ENCODE measurements at places on chromosomes 11 and 22. TPM values are rescaled to one million over a fixed set of nuclear protein-coding genes. Genes with fewer than 3 reads are reported as not detected.
A peak's percentile ranks its signal among the peaks of the same experiment; 100 is the strongest.

- DNase-seq, result no peak
Measured at GRCh38 chr11:44219830-44220796, 89.8 kb downstream of the ALX4 start.

The MMP27 gene
- total RNA-seq, result not detected

- DNase-seq, result no peak
Measured at GRCh38 chr22:41382610-41383009, 868 bp downstream of the TEF start.

GRCh38 chr11:45723397-45723796 is 58.0 kb upstream of the CHST1 start:
- DNase-seq, result no peak

The GRIA4 gene
- not detected for total RNA-seq

DNA sequence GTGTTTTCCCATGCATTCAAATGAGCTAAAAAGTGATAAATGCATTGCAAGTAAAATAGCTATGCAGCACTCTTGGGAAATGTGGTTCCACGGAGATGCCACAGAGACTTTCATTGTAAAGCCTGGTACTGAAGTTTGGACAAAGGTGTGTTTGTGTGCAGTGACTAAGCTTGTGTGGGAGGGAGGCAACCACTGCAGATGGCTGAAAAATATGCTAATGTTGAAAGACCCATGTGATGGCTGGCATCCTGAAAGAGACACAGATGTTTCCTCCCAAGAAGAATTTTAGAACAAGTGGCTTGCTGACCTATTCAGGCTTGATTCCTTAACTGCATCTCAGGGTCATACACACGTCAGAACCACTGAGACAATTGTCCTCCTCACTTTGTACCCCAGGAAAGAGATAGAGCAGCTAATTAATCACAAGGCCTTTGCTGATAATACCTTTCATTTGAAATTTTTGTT is 73.8 kb downstream of the FAM76B start:
- no peak for DNase-seq

- peak; percentile 67 for DNase-seq
Measured at GRCh38 chr11:14764579-14765527, 121.2 kb downstream of the PDE3B start.

The ACRV1 gene
- not detected for total RNA-seq

DNA sequence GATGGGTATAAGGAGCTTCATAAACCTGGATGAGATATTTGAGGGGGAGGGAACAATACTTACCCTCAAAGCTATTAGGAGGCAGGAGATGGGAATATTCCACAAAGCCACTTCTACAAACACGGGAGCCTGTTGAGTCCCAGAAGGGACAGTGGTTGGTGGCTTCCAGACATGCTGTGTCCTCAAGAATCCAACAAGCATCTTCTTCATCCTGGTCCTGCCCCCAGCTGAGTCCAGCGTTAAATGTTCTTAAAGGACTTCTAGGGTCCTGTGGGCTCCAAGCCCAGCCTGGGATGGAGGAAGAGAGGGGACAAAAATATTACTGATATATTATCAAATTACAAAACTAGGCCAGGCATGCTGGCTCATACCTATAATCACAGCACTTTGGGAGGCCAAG is 2.3 kb downstream of the CSKMT start:
- no peak for DNase-seq

DNA sequence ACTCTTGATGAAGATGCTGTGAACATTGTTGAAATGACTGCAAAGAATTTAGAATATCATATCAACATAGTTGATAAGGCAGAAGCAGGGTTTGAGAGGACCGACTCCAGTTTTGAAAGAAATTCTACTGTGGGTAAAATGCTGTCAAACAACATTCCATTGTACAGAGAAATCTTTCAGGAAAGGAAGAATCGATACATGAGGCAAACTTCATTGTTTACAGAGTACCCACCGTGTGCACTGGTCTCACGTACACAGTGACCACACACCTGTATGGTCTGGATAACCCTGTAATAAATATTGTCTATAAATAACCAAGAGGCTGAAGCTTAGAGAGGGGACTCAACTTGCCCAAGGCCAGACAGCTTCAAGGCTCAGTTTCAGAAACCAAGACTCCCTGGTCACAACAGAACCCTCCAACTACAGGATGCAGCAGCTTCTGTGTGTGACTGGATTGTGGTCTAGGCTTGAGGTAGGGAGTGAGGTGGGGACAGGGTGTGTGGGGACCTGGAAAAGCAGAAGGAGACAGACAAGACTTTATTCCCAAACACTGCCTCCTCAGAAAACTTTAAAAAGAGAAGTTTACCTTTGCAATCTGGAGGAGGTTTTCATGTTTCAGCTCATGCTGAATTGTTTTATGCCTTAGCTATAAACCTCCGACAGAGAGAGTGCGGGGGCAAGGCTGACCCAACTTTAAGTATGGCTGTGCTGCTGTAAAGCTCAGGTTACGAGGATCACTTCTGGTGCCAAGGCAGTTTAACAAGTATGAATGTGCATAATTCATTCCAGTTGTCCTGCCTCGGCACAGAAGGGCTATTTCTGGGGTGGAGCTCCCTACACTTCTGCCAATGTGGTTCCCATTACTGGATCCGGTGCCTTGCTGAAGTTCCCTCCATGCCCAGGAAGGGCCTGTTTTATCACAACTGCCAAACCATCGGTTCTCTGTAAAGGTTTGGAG is 372.6 kb upstream of the NARS2 start:
- DNase-seq, result no peak

- DNase-seq, result no peak
Measured at GRCh38 chr11:75639762-75640181, 29.1 kb downstream of the MAP6 start.

DNA sequence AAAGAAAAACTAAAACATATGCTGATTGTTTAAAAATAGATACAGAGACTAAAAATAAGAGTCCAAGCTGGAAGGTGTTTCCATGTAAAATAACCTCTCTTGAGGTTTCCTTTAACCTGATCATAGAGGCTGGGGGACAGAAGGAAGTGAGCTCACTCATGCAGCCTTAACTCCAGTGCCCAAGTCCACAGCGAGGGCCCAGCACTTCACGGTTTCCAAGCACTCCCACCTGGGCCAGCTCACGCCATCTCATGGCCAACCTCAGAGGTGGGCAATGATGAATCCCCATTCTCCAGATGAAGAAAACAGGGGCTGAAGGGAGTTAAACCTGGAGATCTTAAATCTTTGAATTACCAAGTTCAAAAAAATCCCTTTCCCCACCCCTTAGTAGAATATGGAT is 14.9 kb upstream of the TFIP11 start:
- DNase-seq, result no peak

The NLRP14 gene
- total RNA-seq, result not detected

GRCh38 chr11:45736424-45736823 is 68.5 kb upstream of the SLC35C1 start:
- DNase-seq, result no peak

The AIFM3 gene
- not detected for total RNA-seq

- DNase-seq, result no peak
Measured at GRCh38 chr11:70568814-70569617, 170.7 kb downstream of the CTTN start.

The SBF2 gene
- 20.4 TPM for total RNA-seq

The KRTAP5-7 gene
- total RNA-seq, result not detected

The HBG2 gene
- not detected for total RNA-seq

The DGCR2 gene
- 34.6 TPM for total RNA-seq

- no peak for DNase-seq
Measured at GRCh38 chr22:41687901-41688364, 734 bp downstream of the SNU13 start.

The TPBGL gene
- 0.43 TPM for total RNA-seq

The UPK3A gene
- total RNA-seq, result not detected

The TBC1D22A gene
- 43.4 TPM for total RNA-seq

The SLC29A2 gene
- 13.6 TPM for total RNA-seq

The HEPHL1 gene
- total RNA-seq, result not detected

All from natural killer cell treated with Interleukin-12 subunit alpha and Interleukin-12 subunit beta and Interleukin-15 and Interleukin-18, amount 100 ng/mL, for 72 hours (primary cell).